ENCODE measurements at places on chromosomes 1 and 21.

GRCh38 chr1:40361637-40362036 is 11.9 kb upstream of the SMAP2 start:
- no peak for DNase-seq

- DNase-seq = peak; percentile 99
These were observed 128.3 kb downstream of the CASZ1 start for GRCh38 chr1:10667861-10668761.

DNA sequence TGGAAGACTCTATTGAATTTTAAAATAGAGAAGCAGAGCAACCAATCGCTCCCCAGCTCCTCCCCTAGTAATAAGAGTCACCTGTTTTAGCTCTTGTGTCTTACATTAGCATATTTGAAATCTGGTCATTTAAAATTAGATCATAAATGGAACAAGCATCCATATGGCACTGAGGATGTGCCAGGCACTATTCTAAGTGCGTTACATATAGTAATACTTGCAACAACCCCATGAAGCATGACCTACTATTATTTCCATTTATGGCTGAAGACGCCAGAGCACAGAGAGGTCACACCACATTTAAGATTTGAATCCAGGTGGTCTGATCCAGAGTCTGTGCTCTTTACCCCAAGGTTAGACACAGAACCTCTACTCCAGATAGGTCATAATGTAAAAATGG is 82.0 kb upstream of the HIVEP3 start:
- DNase-seq = no peak

- DNase-seq = no peak
These were observed 222.6 kb upstream of the KCTD3 start for GRCh38 chr1:215344539-215344938.

Data from NCI-H510A (cell line).